HT-29 (cell line): ENCODE measurements at places on chromosomes 5 and 9. TPM values are rescaled to one million over a fixed set of nuclear protein-coding genes. Genes with fewer than 3 reads are reported as not detected.

DNA sequence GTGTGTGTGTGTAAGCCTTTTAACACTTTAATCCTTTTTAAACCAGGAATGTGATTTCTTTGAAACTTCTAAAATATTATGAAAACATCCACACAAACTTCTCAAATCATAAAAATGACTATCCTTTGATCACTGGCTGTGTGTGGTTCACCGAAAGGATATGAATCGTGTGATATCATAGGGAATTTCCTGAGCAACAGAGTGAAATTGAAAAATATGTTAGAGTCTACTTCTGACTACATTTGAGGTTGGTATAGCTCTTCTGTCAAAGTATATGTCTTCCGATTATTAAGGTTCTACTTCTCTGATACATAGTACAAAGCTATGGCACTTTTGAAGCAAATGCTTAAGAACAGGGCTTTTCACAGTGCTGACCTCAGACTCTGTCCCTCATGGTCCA lies 40.3 kb downstream of the RGMB start:
- DNase-seq: no peak

DNA sequence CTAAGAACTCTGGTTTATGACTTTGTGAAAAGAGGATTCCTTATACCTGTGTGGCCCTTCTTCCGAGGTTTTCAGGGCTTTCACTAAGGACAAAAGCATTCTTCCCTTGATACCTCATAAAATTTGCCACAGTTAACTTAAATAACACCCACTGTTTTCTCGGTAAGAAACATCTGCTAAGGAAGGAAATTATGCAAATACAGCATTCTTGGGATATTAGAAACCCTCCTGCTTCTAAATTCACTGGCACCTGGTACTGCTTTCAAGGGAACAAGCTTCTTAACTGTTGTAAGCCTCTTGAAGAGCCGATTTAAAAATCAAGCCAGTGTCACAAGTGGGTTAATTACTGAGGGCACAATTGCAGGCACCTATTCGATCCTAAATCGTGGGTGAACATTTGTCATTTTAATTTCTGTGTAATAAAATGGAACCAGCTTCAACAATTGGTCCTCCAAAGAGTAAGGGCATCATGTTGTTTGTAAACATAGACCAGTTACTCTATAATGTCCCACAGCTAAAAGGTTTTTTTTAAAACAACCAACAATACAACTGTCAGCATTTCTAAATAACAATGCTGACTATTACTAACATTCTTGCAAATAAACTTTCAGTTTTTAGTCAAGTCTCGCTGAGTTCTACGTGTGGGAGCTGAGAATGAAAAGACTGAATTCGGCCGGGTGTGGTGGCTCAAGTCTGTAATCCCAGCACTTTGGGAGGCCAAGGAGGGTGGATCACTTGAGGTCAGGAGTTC lies 26.6 kb downstream of the AK3 start:
- DNase-seq: no peak

GRCh38 chr5:135568246-135568645 lies 10.5 kb downstream of the CXCL14 start:
- no peak for DNase-seq

DNA sequence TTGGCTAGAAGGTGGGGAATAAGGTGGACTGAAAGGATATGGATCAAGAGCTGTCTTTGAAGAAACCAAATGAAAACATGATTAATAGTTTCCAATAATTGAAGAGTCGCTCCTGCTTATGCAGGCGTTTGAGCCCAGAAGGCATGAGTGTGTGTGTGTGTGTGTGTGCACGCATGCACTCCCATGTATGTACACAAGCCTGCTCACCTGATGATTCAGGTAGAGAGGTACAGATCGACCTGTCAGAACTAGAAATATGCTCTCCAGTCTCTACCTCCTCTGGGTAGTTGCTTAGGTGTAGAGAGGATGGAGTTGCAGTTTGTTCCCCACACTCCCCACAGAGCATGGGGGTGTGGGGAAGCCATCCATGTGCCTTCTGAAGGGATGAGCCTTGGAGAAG lies 1.1 kb upstream of the FGF1 start:
- no peak for DNase-seq

Gene IFNA4
- total RNA-seq: not detected in 2 replicates
